ENCODE measurements at places on chromosomes 3 and 15. TPM values are rescaled to one million over a fixed set of nuclear protein-coding genes. Genes with fewer than 3 reads are reported as not detected.

Gene GP9
- not detected for total RNA-seq

Gene SLC6A20
- total RNA-seq, result 0.05 TPM

Gene CNTN3
- not detected for total RNA-seq

Gene WNT7A
- total RNA-seq, result 0.07 TPM

Gene KLHL40
- not detected for total RNA-seq

Gene ACP3
- not detected for total RNA-seq

Measured in A549 treated with GW870086 at 1 μM for 4 hours (cell line).